ENCODE measurements at places on chromosomes 4 and X.

- no peak for DNase-seq
Measured at GRCh38 chr4:1562771-1563170, 121.3 kb downstream of the FAM53A start.

GRCh38 chr4:46388857-46389256 lies 1.1 kb downstream of the GABRA2 start:
- DNase-seq, result no peak

- DNase-seq, result no peak
Measured at GRCh38 chr4:181606300-181606699, 636.9 kb upstream of the TENM3 start.

GRCh38 chr4:2648159-2648814 lies 107.8 kb downstream of the TNIP2 start:
- no peak for DNase-seq

DNA sequence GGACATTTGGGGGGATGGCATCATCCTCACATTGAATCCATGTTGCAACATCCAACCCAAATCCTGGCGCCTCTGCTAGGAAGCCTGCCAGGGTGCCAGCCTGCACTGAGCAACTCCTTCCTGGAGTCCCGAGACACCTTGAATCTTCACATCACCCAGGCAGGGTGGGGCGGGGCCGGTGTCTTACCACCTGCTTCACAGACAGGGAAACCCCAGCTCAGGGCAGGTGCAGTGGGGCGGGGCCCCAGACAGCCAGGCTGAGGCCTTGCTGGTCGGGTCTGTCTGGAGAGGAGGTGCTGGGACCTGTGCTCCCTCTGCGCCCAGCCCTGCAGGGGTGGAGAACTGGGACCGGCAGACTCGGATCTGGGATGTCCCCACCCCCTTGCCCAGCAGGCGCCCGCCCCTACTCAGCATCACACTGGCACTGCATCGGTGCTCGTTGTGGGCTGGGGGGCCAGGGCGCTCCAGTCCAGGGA lies 31.5 kb upstream of the HTRA3 start:
- no peak for DNase-seq

All from activated CD8-positive, alpha-beta memory T cell treated with anti-CD3 and anti-CD28 coated beads for 1 hour (primary cell).